Pancreas (tissue), 10 donors: ENCODE measurements at places on chromosomes 5 and 9. TPM values are rescaled to one million over a fixed set of nuclear protein-coding genes. Genes with fewer than 3 reads are reported as not detected.

MELK gene
- 0.70 TPM for total RNA-seq

ARL14EPL gene
- total RNA-seq, result not detected

ORM1 gene
- total RNA-seq, result 0.38 TPM

ZDHHC11 gene
- total RNA-seq, result 10.3 TPM

GRIN1 gene
- total RNA-seq, result 0.08 TPM

FLT4 gene
- 0.97 TPM for total RNA-seq

CDKN2B-AS1 gene
- 0.55 TPM for total RNA-seq

CIZ1 gene
- total RNA-seq, result 81.3 TPM

GABRA1 gene
- total RNA-seq, result not detected

GRCh38 chr5:82097-82496, 9.9 kb upstream of the PLEKHG4B start:
- no peaks in the 10 kb centered on the region for H3K4me1 ChIP-seq
- no peak overlapping the region for H3K4me3 ChIP-seq
- H3K36me3 ChIP-seq, result no peaks in the 10 kb centered on the region
- H3K27ac ChIP-seq, result no peak overlapping the region
- DNase-seq, result no peak
- H3K27me3 ChIP-seq, result no peaks in the 10 kb centered on the region

GRCh38 chr9:88577256-88578120, 42.5 kb downstream of the NXNL2 start:
- DNase-seq, result no peak
- H3K4me1 ChIP-seq, result no peaks in the 10 kb centered on the region
- H3K27me3 ChIP-seq, result no peaks in the 10 kb centered on the region
- no peak overlapping the region for H3K27ac ChIP-seq

DNA sequence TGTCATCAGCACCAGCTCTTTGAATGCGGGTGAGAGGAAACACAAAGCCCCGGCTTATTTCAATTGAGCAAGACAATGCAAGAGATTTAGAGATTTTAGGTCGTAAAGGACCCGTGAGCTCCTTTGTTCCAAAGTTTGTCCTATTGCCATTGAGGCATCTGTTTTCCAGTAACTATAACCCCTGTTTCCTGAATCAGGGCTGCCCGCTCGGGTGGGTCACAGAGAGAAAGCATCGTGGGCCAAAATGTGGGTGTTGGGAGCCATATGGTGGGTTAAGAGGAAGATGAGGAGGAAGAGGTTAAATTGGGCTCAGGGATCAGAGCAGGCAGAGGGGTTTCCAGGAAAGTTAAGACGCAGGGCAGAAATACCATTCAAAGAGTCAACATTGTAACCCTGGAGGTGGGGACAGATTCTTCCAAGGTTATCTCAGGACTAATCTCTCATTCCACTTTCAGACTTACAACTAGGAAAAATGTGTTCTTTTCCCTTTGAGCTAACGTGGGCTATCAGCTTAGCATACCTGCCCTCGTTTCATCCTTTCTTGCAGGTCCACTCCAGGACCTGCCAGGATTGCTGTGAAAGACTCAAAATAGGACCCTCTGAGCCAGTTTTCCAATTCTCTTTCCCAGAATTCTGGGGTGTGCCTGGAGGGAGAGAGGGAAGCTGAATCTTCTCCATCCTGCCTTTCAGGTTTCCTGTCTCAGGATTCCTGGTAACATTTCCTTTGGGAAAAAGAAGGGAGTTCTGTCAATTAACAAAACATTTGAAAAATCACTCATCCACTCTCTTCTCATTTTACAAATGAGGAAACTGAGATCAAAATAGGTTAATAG, 95.5 kb upstream of the TAF11L2 start:
- no peak overlapping the region for H3K4me3 ChIP-seq
- H3K4me1 ChIP-seq, result no peaks in the 10 kb centered on the region
- no peaks in the 10 kb centered on the region for H3K36me3 ChIP-seq

DNA sequence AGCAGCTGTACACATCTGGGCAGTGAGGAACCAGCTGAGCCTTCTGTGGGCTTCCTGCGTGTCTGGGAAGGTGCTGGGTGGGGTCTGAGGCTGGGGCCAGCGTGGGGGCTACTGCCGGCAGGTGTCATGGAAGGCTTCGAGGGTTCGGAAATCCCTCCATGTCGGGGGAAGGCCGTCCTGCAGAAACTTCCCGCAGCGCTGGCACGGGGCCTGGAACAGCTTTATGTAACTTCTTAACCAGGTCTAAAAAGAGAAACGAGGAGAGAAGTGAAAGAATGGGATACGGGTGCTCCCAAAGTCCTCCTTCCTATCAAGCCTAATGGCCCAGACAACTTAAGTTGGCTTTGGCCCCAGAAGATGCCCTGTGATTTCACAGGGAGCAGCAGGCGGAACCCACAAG, 120.6 kb upstream of the RAPGEF1 start:
- H3K4me1 ChIP-seq, result no peaks in the 10 kb centered on the region
- H3K27ac ChIP-seq, result no peak overlapping the region
- H3K4me3 ChIP-seq, result no peak overlapping the region
- no peaks in the 10 kb centered on the region for H3K36me3 ChIP-seq

GRCh38 chr5:16870878-16871277, 65.2 kb downstream of the MYO10 start:
- H3K4me1 ChIP-seq, result peaks cover 8% of the 10 kb centered on the region
- H3K27ac ChIP-seq, result no peak overlapping the region
- no peaks in the 10 kb centered on the region for H3K27me3 ChIP-seq
- DNase-seq, result no peak

- no peak overlapping the region for H3K4me3 ChIP-seq
- no peaks in the 10 kb centered on the region for H3K36me3 ChIP-seq
- no peak for DNase-seq
- H3K4me1 ChIP-seq, result no peaks in the 10 kb centered on the region
- H3K27ac ChIP-seq, result no peak overlapping the region
Observed at GRCh38 chr9:14936491-14936890, 26.3 kb upstream of the FREM1 start.

- no peaks in the 10 kb centered on the region for H3K36me3 ChIP-seq
- no peaks in the 10 kb centered on the region for H3K4me1 ChIP-seq
- no peak for DNase-seq
- no peak overlapping the region for H3K27ac ChIP-seq
Observed at GRCh38 chr5:31114817-31115216, 78.7 kb upstream of the CDH6 start.

DNA sequence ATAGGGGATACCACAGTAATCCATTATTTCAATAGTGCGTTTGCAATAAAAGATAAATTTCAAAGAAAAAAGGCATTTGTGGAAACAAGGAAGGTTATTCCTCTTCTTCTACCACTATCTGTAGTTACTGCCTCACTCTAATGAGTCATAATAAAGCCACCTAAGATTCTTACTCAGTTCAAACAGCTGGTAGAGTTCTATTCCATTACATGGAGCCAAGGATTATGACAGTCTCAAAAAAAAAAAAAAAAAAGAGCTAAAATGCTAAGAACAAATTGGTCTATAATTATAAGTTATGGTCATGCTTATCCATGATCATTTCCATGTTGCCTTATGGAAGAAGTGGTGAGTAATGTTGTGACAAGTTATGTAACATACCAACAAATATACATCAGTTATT, 46.3 kb downstream of the DENND1A start:
- no peak for DNase-seq
- H3K27ac ChIP-seq, result no peak overlapping the region
- H3K36me3 ChIP-seq, result no peaks in the 10 kb centered on the region
- no peak overlapping the region for H3K4me3 ChIP-seq

DNA sequence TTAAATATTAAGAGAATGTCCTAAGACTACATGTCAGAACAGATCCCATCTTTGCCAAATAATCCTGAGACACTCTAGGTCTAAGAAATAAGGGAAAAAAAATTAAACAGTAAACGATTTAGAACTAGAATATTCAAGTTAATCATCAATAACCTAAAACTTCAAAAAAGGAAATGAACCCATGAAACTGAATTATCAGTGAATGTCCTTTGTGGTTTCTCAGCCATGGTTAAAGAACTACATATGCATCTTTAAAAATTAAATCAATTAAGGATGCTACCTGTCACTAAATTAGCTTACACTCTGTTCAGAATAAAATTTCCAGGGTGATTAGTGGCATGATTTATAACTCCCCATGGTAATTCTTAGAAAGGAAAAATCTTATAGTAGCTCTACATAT, 850.0 kb upstream of the C9orf72 start:
- H3K4me1 ChIP-seq, result no peaks in the 10 kb centered on the region
- no peak for DNase-seq
- H3K36me3 ChIP-seq, result no peaks in the 10 kb centered on the region
- no peak overlapping the region for H3K4me3 ChIP-seq

- no peak overlapping the region for H3K4me3 ChIP-seq
- DNase-seq, result peak; percentile 46
- no peaks in the 10 kb centered on the region for H3K27me3 ChIP-seq
- H3K36me3 ChIP-seq, result no peaks in the 10 kb centered on the region
- no peak overlapping the region for H3K27ac ChIP-seq
- H3K4me1 ChIP-seq, result no peaks in the 10 kb centered on the region
Observed at GRCh38 chr5:175814691-175815090, 56.7 kb upstream of the CPLX2 start.

DNA sequence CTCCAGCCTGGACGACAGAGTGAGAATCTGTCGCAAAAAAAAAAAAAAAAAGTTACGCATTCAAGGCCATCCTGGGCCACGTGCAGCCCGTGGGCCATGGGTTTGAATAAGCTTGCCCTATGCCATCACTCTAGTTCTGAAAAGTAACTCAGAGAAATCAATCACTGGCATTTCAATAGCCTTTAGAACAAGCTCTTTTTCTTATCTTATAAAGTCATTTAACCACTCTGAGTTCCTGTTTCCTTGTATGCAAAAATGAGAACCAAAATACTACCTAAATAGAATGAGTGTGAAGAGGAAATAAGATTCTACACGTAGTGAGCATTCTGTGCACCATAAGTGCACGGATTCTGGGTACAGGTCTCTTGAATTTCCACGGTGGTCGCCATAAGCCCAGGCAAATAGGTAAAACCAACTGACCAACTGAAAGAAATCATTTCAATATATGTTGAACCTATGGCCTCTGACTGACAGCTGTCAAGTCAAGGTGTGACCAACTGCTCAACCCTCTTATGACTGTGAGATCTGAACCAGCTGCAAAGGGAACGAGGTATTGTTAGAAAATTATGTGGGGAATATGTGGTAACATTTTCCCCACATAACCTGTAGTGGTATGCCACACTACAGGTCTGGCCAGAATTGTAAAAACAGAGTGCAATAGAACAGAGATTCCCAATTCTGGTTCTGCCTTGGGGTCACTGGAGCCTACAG, 143.9 kb upstream of the LHFPL2 start:
- no peaks in the 10 kb centered on the region for H3K4me1 ChIP-seq
- H3K36me3 ChIP-seq, result no peaks in the 10 kb centered on the region

GRCh38 chr5:106392766-106393165, 1278.0 kb downstream of the EFNA5 start:
- no peaks in the 10 kb centered on the region for H3K27me3 ChIP-seq
- no peaks in the 10 kb centered on the region for H3K36me3 ChIP-seq
- no peak overlapping the region for H3K27ac ChIP-seq
- DNase-seq, result no peak

GRCh38 chr9:93824386-93825294, 130.5 kb downstream of the BARX1 start:
- no peak overlapping the region for H3K4me3 ChIP-seq
- no peaks in the 10 kb centered on the region for H3K27me3 ChIP-seq
- no peaks in the 10 kb centered on the region for H3K4me1 ChIP-seq
- no peak overlapping the region for H3K27ac ChIP-seq
- H3K36me3 ChIP-seq, result no peaks in the 10 kb centered on the region
- peak; percentile 24 for DNase-seq

GRCh38 chr5:116629168-116629567, 54.5 kb upstream of the SEMA6A start:
- H3K36me3 ChIP-seq, result no peaks in the 10 kb centered on the region
- no peaks in the 10 kb centered on the region for H3K4me1 ChIP-seq
- H3K27me3 ChIP-seq, result no peaks in the 10 kb centered on the region

DNA sequence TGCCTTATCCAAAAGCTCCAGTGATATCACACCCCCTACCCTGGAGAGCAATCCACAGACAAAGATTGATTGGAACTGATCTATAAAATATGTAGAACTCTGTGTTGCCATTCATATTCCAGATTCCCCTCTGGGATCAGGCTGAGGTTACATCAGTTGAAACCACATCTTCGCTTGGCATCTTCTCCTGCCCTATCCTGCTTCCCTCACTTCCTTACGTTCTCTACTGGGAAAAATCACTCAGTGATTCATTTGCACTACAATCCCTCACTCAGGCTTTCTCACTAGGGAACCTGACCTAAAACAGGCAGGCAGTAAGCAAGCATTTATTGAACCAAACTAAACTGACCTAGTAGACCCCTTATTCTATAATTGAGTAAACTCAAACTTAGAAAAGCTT, 111.7 kb downstream of the ESM1 start:
- H3K4me3 ChIP-seq, result no peak overlapping the region
- no peaks in the 10 kb centered on the region for H3K4me1 ChIP-seq
- no peak overlapping the region for H3K27ac ChIP-seq
- no peaks in the 10 kb centered on the region for H3K27me3 ChIP-seq
- DNase-seq, result no peak

GRCh38 chr9:115850548-115851304, 302.9 kb upstream of the PAPPA start:
- H3K27me3 ChIP-seq, result no peaks in the 10 kb centered on the region
- no peaks in the 10 kb centered on the region for H3K4me1 ChIP-seq
- no peak overlapping the region for H3K27ac ChIP-seq
- no peaks in the 10 kb centered on the region for H3K36me3 ChIP-seq

GRCh38 chr5:1184481-1184880, 16.9 kb upstream of the SLC6A19 start:
- no peaks in the 10 kb centered on the region for H3K36me3 ChIP-seq
- peaks cover 66% of the 10 kb centered on the region for H3K4me1 ChIP-seq
- no peaks in the 10 kb centered on the region for H3K27me3 ChIP-seq
- peak; percentile 58 for DNase-seq
- H3K4me3 ChIP-seq, result no peak overlapping the region

DNA sequence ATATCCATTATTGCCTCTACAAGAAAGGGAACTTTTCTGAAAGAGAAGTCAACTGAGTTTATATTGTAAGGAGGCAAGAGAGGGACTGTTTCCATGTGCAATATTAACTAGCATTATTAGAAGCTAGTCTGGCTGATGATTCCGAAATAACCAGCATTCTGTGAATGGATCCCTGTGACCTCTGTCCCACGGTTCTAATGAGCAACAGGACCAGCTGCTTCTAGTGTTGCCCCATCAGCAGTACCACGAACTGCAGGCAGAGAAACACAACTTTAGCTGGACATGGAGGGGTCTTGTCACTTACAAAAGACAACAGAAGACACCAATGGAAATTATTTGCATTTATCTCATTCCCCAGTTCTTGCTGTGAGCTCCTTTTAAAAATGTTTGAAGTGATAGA, 95.4 kb downstream of the MUSK start:
- H3K36me3 ChIP-seq, result no peaks in the 10 kb centered on the region
- no peaks in the 10 kb centered on the region for H3K27me3 ChIP-seq
- no peak overlapping the region for H3K27ac ChIP-seq
- H3K4me1 ChIP-seq, result no peaks in the 10 kb centered on the region
- no peak for DNase-seq

DNA sequence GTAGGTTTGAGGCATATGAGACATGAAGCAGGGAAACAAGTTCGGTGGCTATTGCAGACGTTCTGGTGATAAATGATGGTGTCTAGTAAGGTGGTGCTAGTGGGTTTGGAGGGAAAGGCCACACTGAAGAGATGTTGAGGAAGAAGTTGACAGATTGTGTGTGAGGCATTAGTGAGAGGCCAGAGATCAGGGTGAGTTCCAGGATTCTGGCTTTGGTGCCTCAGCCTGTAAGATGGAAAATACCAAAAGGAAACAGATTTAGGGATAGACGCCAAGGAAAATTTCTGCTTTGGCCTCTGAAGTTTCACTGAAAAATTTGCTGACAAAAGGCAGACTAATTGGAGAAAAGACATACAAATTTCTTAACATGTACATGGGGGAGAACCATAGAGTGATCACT, 6.4 kb upstream of the PAIP1 start:
- no peaks in the 10 kb centered on the region for H3K27me3 ChIP-seq
- H3K36me3 ChIP-seq, result no peaks in the 10 kb centered on the region
- H3K4me3 ChIP-seq, result no peak overlapping the region
